ENCODE measurements at places on chromosomes 11 and 22. TPM values are rescaled to one million over a fixed set of nuclear protein-coding genes. Genes with fewer than 3 reads are reported as not detected.
A peak's percentile ranks its signal among the peaks of the same experiment; 100 is the strongest.

The CARD18 gene
- total RNA-seq = not detected

The GRAP2 gene
- 0.09 TPM for total RNA-seq

- H3K27me3 ChIP-seq = peaks cover 4% of the 10 kb centered on the region
- DNase-seq = peak; percentile 79
- no peak overlapping the region for H3K27ac ChIP-seq
- H3K4me3 ChIP-seq = no peak overlapping the region
- no peaks in the 10 kb centered on the region for H3K4me1 ChIP-seq
Observed at GRCh38 chr11:6695377-6695776, 12.2 kb upstream of the MRPL17 start.

- no peaks in the 10 kb centered on the region for H3K36me3 ChIP-seq
- H3K27ac ChIP-seq = no peak overlapping the region
- no peak for DNase-seq
- H3K4me3 ChIP-seq = peak overlapping the region; percentile 18
- H3K4me1 ChIP-seq = peaks cover 5% of the 10 kb centered on the region
- no peaks in the 10 kb centered on the region for H3K27me3 ChIP-seq
Observed at GRCh38 chr22:23403152-23403719, 176.9 kb downstream of the IGLL1 start.

GRCh38 chr11:34243600-34244464 lies 114.0 kb downstream of the ABTB2 start:
- no peaks in the 10 kb centered on the region for H3K36me3 ChIP-seq
- H3K4me1 ChIP-seq = peaks cover 49% of the 10 kb centered on the region
- peak; percentile 62 for DNase-seq
- no peak overlapping the region for H3K4me3 ChIP-seq
- no peaks in the 10 kb centered on the region for H3K27me3 ChIP-seq

- no peak for DNase-seq
- H3K27ac ChIP-seq = peak overlapping the region; percentile 5
- H3K4me1 ChIP-seq = peaks cover 19% of the 10 kb centered on the region
- H3K36me3 ChIP-seq = no peaks in the 10 kb centered on the region
Observed at GRCh38 chr11:118082880-118083552, 3.7 kb downstream of the SMIM35 start.

DNA sequence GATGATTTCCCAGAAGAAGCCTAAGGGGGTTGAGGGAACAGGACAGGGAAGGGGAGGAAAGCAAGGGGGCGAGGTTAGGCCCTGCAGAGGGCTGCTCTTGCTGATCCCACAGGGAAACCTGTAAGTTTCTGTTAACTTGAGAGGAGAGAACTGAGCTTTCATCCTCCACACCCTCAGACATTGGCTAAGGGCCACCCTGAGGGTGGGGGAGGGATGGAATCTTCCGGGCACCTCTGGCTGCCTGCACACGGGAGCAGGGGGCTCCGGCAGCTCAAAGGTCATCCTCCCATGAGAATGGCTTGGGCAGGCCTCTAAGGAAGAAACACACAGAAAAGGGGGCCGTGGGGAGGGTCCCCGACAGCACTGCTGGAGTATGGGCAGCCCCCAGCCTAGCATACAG lies 108.1 kb downstream of the TSPAN18 start:
- H3K36me3 ChIP-seq = no peaks in the 10 kb centered on the region
- peaks cover 5% of the 10 kb centered on the region for H3K4me1 ChIP-seq
- H3K4me3 ChIP-seq = no peak overlapping the region
- no peak overlapping the region for H3K27ac ChIP-seq

DNA sequence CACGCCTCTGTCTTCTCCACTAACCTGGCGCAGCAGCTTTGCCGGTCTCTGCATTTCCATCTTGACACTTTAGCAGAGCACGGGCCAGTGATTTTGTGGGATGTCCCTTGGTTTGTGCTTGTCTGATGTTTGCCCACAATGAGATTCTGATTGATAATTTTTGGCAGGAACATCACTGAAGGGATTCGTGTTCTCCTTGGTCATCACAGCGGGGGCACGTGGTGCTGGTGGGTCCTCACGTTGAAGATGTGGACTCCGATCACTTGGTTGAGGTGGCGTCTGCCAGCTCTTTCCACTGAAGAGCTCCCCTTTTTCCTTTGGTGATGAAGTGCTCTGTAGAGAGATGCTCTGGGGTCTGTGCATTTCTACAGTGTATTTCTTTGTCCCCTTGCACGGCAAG lies 37.2 kb downstream of the TBC1D22A start:
- H3K27me3 ChIP-seq = no peaks in the 10 kb centered on the region
- H3K27ac ChIP-seq = no peak overlapping the region
- H3K4me3 ChIP-seq = no peak overlapping the region
- H3K4me1 ChIP-seq = peaks cover 9% of the 10 kb centered on the region

DNA sequence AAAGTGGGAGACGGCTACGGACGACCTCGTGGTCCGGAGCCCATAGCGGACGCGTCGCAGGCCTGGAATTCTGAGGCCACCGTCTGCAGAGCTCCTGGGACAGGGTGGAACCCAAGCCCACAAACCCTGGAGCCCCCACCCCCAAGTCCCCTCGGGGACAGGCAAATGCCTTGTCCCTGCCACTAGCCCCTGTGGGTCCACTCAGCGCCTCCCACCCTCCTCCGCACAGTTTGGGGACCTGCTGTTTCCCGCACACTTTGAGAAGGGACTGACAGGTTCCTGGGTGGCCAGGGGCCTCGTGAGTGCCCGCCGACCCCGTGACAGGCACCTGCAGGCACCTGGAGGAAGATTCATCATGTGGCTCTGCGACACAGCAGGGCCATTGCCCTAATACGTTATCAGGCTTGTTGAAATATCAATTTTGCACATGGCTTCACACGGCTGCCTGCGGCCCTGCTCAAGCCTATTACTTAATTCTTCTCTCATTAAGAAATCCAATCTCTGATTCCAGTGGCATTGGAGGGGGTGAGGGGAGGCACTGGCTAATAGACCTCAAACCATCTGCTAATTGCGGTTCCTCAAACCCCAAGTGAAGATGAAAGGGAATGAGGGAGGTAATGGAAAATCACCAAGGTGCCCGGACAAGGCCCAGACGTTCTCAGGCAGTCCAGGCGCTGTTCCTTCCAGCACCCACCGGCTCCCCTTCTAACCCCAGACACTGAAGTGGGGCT lies 672.5 kb downstream of the BRD1 start:
- no peak overlapping the region for H3K4me3 ChIP-seq
- DNase-seq = peak; percentile 18
- H3K36me3 ChIP-seq = no peaks in the 10 kb centered on the region
- H3K27me3 ChIP-seq = no peaks in the 10 kb centered on the region

DNA sequence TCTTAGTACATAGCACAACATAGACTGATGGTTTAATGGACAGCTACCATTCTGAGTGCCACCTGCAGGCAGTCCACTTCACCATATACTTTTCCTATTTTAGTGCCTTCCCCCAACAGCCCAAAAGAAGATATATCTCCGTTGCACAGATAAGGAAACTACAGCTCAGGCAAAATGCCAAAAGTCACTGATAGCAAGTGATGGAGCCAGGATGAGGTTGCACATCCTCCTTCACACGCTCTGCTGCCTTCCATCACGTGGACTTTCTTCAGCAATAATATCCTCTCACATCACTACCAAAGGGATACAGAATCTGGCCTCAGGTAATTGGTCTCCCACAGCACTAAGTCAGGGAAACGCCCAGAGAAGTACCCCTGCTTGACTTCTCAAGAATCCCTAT lies 7.5 kb downstream of the TCF20 start:
- no peaks in the 10 kb centered on the region for H3K27me3 ChIP-seq
- no peak overlapping the region for H3K4me3 ChIP-seq
- no peak for DNase-seq
- H3K27ac ChIP-seq = no peak overlapping the region

DNA sequence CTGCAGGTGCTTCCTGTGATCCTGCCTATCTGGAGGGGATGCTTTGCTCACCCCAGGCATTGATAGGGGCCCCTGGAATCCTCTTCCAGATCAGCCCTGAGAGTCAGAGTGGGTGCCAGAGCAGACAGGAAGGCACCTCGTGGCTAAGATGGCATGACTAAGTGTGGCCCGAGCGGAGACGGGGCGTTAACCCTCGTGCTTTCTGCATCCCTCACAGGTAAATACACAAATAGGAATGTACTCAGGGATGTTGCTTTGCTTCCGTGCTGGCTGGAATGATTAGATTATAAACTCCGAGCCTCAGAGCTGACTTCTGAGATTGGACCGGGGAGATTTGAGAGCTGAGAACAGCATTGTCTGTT lies 312.7 kb upstream of the B3GAT1 start:
- H3K27me3 ChIP-seq = no peaks in the 10 kb centered on the region
- no peak for DNase-seq
- H3K27ac ChIP-seq = no peak overlapping the region
- no peak overlapping the region for H3K4me3 ChIP-seq
- no peaks in the 10 kb centered on the region for H3K36me3 ChIP-seq
